HFFc6 (cell line): ENCODE measurements at places on chromosomes 3 and 15. TPM values are rescaled to one million over a fixed set of nuclear protein-coding genes. Genes with fewer than 3 reads are reported as not detected.
A peak's percentile ranks its signal among the peaks of the same experiment; 100 is the strongest.

DNA sequence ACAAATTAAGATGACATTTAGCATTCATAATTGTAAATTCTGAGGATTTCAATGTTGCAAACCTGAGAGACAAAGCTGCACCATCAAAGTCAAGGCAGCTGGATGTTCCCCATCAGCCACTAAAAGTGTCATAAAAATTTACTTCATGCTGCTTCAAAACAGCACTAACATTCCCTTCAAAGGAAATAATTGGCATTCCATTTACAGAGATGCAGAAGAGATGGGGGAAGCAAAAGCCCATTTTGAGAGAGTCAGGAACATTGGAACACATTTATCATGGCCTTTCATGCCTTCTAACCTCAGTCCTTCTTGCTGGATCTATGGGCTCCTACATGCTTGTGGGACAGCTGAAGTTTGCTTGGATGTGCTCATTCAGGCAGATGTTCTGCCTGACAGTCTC is 6.4 kb upstream of the TMEM158 start:
- peaks cover 11% of the 10 kb centered on the region; the same call in 1 of the 2 replicates for H3K4me1 ChIP-seq
- DNase-seq: no peak
- peaks cover 17% of the 10 kb centered on the region for H3K27me3 ChIP-seq
- H3K4me3 ChIP-seq: no peak overlapping the region

DNA sequence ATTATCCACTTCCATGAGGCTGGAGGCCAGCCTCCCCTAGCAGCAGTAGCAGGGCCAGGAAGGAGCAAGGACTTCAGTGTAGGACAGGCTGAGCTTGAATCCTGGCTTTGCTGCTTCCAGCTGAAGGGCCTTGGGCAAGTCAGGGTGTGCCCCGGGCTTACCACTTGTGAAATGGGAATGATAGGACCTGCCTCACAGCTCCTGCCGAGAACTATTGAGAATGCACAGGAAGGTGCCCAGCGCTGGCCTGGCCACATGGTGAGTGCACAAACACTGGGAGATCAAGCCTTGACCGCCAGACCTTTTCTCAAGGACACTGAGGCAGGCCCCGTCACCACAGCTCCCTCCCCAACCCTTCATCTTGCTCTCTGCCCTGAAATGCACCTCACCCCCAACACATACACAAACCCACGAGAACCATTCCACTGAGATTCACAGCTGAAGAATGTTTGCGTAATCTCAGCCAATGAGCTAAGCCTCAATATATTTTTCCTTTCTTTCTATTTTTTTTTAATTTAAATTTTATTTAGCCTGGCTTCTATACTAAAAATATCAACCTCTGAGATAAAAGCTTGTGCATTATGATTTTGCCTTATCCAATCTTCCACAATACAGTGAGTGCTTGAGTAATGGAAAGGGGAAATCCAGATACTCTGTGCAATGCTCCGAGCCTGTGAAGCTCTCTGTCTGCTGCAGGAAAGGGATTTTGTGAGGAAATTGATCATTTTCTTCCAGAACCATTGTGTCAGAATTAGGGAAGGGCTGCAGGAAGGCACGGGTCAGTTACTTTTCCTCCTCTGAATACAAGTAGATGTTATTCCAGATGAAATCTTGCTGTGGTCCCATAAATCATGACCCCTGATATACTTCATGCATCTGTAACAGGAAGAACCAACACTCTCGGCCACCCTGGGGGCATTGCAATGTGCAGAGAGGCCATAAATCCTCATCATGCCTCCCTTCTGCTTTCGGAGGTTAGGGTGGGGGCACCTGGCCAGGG is 193.9 kb downstream of the TLE3 start:
- H3K4me1 ChIP-seq: peaks cover 27% of the 10 kb centered on the region
- H3K27ac ChIP-seq: no peak overlapping the region
- H3K36me3 ChIP-seq: no peaks in the 10 kb centered on the region
- peaks cover 11% of the 10 kb centered on the region for H3K27me3 ChIP-seq

DNA sequence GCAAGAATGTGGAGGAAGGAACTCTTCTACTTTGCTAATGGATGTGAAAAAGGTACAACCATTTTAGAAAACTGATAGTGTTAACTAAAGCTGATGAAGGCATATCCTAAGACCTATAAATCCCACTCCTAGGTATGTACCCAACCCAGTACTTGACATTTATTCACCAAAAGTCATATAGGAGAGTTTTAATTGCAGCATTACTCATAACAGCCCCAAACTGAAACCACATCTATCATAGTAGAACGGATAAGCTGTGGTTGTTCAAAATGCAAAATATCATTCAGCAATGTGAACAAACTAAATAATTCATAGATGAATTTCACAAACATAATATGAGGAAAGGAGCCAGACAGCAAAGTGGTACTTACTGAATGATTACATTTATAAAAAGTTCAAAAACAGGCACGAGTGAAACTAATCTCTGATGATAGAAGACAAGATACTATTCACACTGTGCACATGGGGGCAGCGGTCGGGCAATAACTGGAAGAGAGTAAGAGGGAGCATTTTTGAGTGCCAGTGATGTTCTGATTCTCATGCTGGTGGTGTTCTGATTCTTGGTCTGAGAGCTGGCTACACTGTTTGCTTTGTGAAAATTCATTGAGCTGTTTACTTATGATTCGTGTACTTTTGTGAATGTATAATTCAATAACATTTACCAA is 34.3 kb downstream of the GOLIM4 start:
- no peak for DNase-seq
- H3K27ac ChIP-seq: peak overlapping the region; percentile 81
- peaks cover 20% of the 10 kb centered on the region for H3K36me3 ChIP-seq
- peaks cover 88% of the 10 kb centered on the region for H3K4me1 ChIP-seq
- H3K27me3 ChIP-seq: no peaks in the 10 kb centered on the region

- H3K27ac ChIP-seq: peak overlapping the region; percentile 38; the same call in 1 of the 2 replicates
- peaks cover 22% of the 10 kb centered on the region for H3K4me1 ChIP-seq
- H3K4me3 ChIP-seq: no peak overlapping the region
- peaks cover 3% of the 10 kb centered on the region for H3K27me3 ChIP-seq
- peaks cover 15% of the 10 kb centered on the region for H3K36me3 ChIP-seq
Observed at GRCh38 chr15:28123408-28124023, 24.4 kb upstream of the OCA2 start.

Gene MASP1
- 28.6 to 108 TPM (median 36.8 TPM) in 3 replicates for total RNA-seq
